Spinal cord (tissue), 10 donors: ENCODE measurements at places on chromosomes 4 and X.

- DNase-seq = no peak
These were observed 762.5 kb downstream of the PCDH7 start for GRCh38 chr4:31482691-31483090.

- no peak for DNase-seq
These were observed 7.0 kb downstream of the CD38 start for GRCh38 chr4:15784959-15785634.

DNA sequence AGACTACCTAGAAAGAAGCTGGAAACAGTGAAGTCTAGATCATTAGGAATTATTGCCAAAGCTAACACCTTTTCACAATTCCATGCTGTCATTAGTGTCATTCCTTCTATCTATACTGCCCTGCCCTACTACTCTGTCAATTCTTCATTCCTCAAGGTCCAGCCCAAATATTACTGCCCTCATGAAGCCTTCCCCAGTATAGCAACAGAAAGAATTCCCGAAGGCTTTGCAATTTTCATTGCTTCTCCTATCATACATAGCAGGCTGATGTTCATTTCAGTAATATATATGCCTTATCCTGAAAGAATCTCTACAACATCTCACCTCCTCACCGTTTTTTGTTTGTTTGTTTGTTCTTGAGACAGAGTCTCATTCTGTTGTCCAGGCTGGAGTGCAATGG is 63.9 kb downstream of the APBB2 start:
- DNase-seq = no peak

DNA sequence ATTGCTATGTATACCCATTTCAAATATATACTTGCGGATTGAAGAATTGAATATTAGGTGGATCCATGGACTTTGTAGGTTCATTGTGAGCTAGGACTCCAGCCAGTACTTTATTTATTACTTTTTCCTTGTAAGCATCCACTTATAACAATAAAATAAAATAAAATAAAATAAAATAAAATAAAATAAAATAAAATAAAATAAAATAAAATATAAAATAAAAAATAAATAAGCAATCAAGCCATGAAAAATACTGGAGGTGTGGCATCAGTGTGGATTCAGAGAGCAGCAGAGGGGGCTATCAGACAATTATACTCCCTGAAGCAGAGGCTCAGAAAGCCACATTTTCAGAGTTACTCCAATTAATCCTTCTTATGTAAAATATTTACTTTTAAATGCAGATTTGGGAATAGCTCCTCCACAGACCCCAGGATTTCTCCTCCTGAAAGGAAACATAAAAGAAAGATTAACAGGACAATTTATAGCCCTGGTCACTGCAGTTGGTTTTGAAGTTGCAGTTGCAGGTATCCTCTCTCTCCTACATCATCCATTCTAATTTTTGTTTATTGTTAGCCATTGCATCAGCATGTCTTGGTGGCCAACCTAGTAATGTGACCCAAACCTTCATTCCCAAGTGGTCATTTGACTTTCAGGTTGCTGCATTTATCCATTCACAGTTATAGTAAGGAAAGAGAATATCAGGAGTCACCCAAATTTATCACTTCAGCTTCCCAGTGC is 2025.2 kb upstream of the IGFBP7 start:
- DNase-seq = no peak

DNA sequence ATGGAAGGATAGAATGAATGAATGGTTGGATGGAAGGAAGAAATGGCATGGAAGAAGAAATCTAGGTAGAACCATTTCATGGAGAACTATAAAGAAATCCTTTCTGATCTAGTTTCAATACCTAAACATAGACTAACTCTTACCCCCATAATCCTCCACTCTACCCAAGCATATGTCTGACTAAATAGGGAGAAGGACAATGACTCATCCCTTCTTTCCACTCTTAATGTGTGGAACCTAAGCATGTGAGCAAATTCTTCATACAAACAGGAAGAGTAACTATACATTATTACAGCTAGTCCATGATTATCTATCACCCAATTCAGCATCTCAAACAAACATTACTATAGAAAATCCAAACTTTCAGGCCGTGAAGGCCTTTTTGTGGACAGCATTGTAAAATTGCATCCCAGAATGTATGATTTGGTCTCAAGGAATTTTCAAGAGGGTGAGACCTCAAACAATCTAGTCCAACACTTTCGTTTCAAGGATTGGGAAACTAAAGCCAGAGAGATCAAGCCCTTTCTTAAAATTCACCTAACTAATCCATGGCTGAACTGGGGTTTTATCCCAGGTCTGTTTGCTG is 11.2 kb downstream of the C1QTNF7 start:
- DNase-seq = no peak

DNA sequence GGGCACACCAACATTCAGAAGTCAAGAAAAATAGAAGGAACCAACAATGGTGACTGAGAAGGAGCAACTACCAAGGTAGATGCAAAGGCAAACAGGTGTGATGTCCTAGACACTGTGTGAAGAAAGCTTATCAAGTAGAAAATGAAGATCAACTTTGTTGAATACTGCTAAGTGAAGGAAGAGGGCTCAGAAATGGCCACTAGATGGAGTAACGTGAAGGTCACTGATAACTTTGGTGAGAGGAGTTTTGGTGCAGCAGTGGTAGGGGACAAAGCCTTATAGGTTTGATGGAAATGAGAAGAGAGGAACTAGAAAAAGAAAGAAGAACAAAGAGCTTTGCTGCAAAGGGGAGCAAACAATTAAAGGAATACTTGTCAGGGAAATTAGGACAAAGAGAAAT is 23.5 kb downstream of the OTC start:
- no peak for DNase-seq
